ENCODE measurements at places on chromosomes 6 and 20. TPM values are rescaled to one million over a fixed set of nuclear protein-coding genes. Genes with fewer than 3 reads are reported as not detected.

DNA sequence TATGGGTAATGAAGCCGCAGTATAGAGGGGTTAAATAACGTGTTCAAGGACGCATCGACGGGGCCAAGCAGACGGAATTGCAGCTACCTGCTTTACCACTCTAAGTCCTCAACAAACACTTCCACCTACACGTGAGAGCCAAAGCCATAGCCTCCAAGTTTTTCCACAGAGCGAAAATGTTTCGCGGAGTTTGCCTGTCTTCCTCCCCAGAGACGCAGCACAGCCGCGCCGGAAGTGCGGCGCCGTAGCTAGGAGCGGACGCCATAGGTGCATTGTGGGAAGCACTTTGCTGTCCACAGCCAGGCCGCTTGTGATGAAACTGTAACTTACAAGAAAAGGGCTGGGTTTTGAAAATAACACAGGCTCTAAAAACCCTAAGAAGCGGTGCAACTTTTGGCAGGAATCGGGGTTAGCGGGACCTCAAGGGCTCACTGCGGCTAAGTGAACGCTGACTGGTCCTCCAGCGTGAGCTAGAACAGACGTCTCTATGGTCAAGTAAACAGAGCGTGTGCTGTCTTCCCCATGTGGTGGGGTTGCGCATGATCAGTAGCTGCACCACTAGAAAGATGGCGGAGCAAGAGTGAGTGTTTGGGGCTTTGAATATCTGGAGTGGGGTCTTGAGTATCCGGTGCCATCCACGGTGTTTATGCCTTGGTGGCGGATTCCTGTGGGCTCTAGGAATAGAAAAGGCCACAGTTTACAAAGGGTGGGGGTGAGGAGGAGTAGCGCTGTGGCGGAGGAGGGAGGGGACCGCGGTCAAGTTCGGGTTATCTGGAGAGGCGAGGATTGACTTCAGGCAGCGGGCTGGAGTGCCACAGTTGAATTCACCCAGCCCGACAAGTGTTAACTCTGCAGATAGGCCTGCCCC is at the start of gene RPL7L1:
TSS of gene RPL7L1 (plus strand) at position 245 of the 868 bp plus-strand sequence. CDS start at position 540, 295 bp downstream.
- peak; percentile 80 for DNase-seq
- H3K27ac ChIP-seq: peak within 1 kb of the TSS; percentile 93
- H3K4me3 ChIP-seq: peak within 1 kb of the TSS; percentile 87
- H3K36me3 ChIP-seq: peaks cover 18% of the 10 kb centered on the region
- H3K4me1 ChIP-seq: peaks cover 5% of the 10 kb centered on the region

DNA sequence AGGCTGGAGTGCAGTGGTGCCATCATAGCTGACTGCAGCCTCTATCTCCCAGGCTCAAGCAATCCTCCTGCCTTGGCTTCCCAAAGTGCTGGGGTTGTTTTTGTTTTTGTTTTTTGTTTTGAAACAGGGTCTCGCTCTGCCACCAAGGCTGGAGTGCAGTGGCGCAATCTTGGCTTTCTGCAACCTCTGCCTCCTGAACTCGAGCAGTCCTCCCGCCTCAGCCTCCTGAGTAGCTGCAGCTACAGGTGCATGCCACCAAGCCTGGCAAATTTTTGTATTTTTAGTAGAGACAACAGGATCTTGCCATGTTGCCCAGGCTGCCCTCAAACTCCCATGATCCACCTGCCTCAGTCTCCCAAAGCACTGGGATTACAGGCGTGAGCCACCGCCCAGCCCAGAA is 4.2 kb downstream of the C6orf132 start:
- H3K27me3 ChIP-seq: no peaks in the 10 kb centered on the region
- H3K4me3 ChIP-seq: no peak overlapping the region
- peaks cover 48% of the 10 kb centered on the region for H3K4me1 ChIP-seq
- peak overlapping the region; percentile 8 for H3K27ac ChIP-seq
- no peaks in the 10 kb centered on the region for H3K36me3 ChIP-seq

DNA sequence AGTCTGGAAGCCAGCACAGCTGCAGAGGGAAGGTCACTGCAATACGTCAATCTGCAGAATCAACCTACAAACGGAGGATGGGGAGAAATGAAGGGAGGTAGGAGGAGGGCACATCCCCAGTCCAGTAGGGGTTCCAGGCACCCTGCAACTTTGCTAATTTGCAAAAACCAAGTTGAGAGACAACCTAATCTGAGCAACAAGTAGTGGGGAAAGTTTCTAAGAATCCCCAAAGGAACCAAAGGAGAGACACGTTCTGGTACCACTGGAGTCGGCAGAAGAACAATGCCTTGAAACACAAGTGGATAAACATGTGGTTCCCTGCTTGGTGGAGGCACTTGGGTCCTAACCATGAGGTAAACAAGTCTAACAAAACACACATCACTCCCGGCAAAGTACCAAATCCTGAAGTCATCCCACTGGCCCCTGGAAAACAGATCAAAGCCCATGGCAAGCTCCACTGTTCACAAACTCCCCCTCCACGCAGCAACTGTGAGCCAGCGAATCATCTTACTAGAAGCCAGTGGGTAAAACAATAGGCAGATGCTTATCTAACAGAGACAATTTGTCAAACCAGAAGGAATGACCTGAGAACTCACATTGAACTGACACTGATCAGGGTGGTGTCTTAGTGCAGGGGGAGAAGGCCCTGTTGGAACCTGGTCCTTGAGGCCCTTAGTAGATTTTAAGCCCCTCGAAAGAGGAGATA is 4.7 kb downstream of the MRPS18A start:
- H3K27me3 ChIP-seq: no peaks in the 10 kb centered on the region
- peaks cover 12% of the 10 kb centered on the region for H3K36me3 ChIP-seq
- no peak for DNase-seq
- H3K4me1 ChIP-seq: peaks cover 8% of the 10 kb centered on the region
- H3K4me3 ChIP-seq: no peak overlapping the region
- H3K27ac ChIP-seq: no peak overlapping the region

- no peak for DNase-seq
- H3K27ac ChIP-seq: no peak overlapping the region
- H3K36me3 ChIP-seq: no peaks in the 10 kb centered on the region
- no peak overlapping the region for H3K4me3 ChIP-seq
- H3K4me1 ChIP-seq: no peaks in the 10 kb centered on the region
These were observed 118.6 kb upstream of the ADGRF1 start for GRCh38 chr6:47160702-47161101.

DNA sequence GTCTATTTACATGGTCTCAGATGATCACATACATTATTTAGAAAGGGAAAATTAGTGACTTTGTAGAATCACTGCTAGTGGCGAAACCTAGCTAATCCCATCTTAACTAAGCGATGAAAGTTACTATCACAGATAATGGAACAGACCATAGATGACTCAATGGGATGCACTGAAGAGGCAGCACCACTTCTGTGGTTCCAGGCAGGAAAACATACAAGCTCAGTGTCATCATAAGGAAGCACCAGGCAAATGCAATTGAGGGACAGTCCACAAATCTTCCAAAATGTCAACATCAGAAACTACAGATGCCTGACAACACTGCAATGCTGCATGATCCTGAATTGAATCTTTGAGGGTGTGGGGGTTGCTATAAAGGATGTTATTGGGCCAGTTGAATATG is 15.9 kb upstream of the SNAI1 start:
- no peaks in the 10 kb centered on the region for H3K27me3 ChIP-seq
- no peak overlapping the region for H3K4me3 ChIP-seq
- peaks cover 10% of the 10 kb centered on the region for H3K4me1 ChIP-seq
- no peaks in the 10 kb centered on the region for H3K36me3 ChIP-seq
- no peak for DNase-seq

DNA sequence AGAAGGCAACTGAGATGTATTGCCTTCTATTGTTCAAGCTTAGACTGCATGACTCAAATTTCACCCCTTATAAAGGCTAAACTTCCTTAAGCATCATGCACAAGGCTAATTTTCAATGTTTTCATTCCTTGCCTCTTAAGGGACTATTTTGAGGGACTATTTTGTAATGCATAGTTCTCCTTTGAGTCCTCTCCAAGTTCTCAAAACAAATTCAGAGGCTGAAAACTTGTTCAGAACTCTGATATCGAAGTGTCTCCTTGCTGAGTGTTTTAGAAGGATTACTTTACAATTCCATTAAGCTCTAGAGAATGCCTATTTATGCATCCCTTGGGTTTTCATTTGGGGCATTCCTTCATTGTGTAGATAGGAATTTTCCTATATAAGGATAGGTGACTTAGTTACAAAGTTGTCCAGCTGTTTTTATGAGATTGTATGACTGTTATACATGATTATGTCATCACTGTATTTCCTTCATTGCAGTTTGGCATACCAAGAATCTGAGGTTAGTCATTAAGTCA is 41.7 kb downstream of the COL19A1 start:
- no peaks in the 10 kb centered on the region for H3K4me1 ChIP-seq
- no peak overlapping the region for H3K4me3 ChIP-seq
- H3K36me3 ChIP-seq: no peaks in the 10 kb centered on the region
- no peak overlapping the region for H3K27ac ChIP-seq

GRCh38 chr6:27863962-27864905 is 48.0 kb downstream of the OR2B2 start:
- no peaks in the 10 kb centered on the region for H3K27me3 ChIP-seq
- no peaks in the 10 kb centered on the region for H3K36me3 ChIP-seq
- peaks cover 20% of the 10 kb centered on the region for H3K4me1 ChIP-seq
- peak overlapping the region; percentile 88 for H3K27ac ChIP-seq

DNA sequence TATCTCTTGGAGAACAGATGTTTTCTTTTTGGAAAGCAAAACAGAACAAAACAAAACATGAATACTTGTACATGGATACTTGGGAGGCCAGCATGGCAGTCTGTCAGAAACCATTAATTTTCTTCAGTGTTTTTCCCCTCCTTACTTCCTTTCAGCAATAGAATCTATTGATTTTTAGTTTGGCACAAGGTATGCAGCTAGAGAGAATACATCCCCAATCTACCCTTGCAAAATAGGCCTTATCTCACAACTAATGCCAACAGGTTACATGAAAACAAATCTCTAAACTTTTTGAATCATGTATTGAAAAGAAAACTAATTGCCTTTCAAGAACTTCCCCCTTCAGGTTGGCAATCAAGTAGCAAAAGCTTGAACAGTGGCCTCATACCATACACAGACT is 2.8 kb downstream of the PGK2 start:
- no peak overlapping the region for H3K4me3 ChIP-seq
- no peak overlapping the region for H3K27ac ChIP-seq
- H3K4me1 ChIP-seq: no peaks in the 10 kb centered on the region
- no peak for DNase-seq
- no peaks in the 10 kb centered on the region for H3K27me3 ChIP-seq

- no peaks in the 10 kb centered on the region for H3K36me3 ChIP-seq
- no peak overlapping the region for H3K4me3 ChIP-seq
- no peak for DNase-seq
- no peaks in the 10 kb centered on the region for H3K27me3 ChIP-seq
- no peaks in the 10 kb centered on the region for H3K4me1 ChIP-seq
These were observed 23.6 kb downstream of the PKHD1 start for GRCh38 chr6:52063584-52064344.

DNA sequence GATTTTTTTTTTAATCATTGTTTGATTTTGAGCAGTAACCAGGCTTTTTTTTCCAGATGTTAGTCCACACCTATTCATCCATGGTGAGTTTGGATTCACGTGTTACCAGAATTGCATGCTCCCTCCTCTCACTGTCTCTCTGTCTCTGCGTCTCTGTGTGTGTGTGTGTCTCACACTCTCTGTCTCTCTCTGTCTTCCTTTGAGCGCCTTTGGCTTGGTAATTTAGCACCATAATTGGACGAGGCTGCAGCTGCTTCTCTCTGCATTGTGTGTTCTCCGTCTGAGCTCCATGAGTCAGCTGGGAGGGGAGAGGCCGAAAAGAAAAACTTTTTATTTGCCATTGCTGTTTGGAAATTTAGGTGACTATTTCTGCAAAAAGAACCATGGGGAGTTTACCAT is 3.4 kb downstream of the TFAP2B start:
- H3K4me3 ChIP-seq: no peak overlapping the region
- H3K36me3 ChIP-seq: no peaks in the 10 kb centered on the region
- no peaks in the 10 kb centered on the region for H3K4me1 ChIP-seq
- H3K27ac ChIP-seq: no peak overlapping the region

DNA sequence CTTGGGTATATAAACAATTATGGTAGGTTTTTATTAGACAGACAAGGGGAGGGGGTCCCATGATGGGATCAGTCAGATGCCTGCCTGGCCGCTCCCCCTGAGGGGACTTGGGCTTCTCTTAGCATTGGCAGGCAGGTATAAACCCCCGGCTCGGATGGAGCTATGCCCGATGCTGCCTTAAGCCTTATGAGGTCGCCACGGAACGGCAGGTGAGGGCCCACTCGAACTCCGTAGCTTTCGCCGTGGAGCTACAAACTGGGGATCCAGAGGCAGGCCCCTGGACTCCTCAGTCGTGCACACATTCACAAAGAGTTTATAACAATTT is 148.8 kb downstream of the TRIM27 start:
- no peak for DNase-seq
- H3K4me3 ChIP-seq: no peak overlapping the region
- no peak overlapping the region for H3K27ac ChIP-seq
- no peaks in the 10 kb centered on the region for H3K4me1 ChIP-seq

- H3K36me3 ChIP-seq: no peaks in the 10 kb centered on the region
- no peaks in the 10 kb centered on the region for H3K27me3 ChIP-seq
- no peak for DNase-seq
- no peak overlapping the region for H3K27ac ChIP-seq
- no peaks in the 10 kb centered on the region for H3K4me1 ChIP-seq
- H3K4me3 ChIP-seq: no peak overlapping the region
These were observed 153.6 kb downstream of the BMP2 start for GRCh38 chr20:6920991-6921613.

- no peak overlapping the region for H3K27ac ChIP-seq
- H3K36me3 ChIP-seq: no peaks in the 10 kb centered on the region
- no peaks in the 10 kb centered on the region for H3K27me3 ChIP-seq
- DNase-seq: no peak
These were observed 40.0 kb upstream of the TAF8 start for GRCh38 chr6:42010185-42010891.

GRCh38 chr20:17281478-17281877 is 54.6 kb downstream of the PCSK2 start:
- H3K4me1 ChIP-seq: no peaks in the 10 kb centered on the region
- no peak overlapping the region for H3K4me3 ChIP-seq
- H3K36me3 ChIP-seq: no peaks in the 10 kb centered on the region
- no peak for DNase-seq
- no peaks in the 10 kb centered on the region for H3K27me3 ChIP-seq

GRCh38 chr6:14729129-14729871 is 516.6 kb upstream of the JARID2 start:
- no peaks in the 10 kb centered on the region for H3K27me3 ChIP-seq
- no peaks in the 10 kb centered on the region for H3K36me3 ChIP-seq
- H3K27ac ChIP-seq: no peak overlapping the region

DNA sequence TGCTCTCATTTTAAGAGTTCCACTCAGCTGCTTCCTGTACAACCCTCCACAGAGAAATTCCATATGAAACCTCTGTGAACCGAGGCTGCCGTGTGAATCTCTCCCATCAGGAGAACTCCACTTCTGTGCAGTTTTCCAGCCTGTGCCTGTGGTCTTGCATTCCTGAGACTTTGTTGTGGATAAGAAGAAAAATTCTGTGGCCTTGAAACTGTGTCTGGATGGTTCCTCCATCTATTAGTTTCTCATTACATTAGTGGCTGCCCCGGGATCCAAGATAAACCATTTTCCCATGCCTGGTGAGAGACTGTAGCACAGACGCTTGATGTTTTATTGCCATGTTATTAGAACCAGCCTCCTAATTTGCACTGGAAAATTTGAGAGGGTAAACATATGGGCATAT is 40.8 kb upstream of the TIAM2 start:
- no peaks in the 10 kb centered on the region for H3K36me3 ChIP-seq
- H3K4me3 ChIP-seq: no peak overlapping the region
- peak; percentile 57 for DNase-seq
- no peak overlapping the region for H3K27ac ChIP-seq

EYS gene
- 0.07 TPM for total RNA-seq

BCAS4 gene
- 16.7 TPM for total RNA-seq

ETV7 gene
- 2.4 TPM for total RNA-seq

OVOL2 gene
- total RNA-seq: 0.57 TPM

CNBD2 gene
- total RNA-seq: 2.1 TPM

TRMT11 gene
- 18.2 TPM for total RNA-seq

PET117 gene
- 10.7 TPM for total RNA-seq

FERMT1 gene
- 10.9 TPM for total RNA-seq
